HTR-8/SVneo (cell line): ENCODE measurements at places on chromosomes 16 and 17.

GRCh38 chr16:12724226-12724625 is 79.5 kb downstream of the CPPED1 start:
- no peak for DNase-seq

DNA sequence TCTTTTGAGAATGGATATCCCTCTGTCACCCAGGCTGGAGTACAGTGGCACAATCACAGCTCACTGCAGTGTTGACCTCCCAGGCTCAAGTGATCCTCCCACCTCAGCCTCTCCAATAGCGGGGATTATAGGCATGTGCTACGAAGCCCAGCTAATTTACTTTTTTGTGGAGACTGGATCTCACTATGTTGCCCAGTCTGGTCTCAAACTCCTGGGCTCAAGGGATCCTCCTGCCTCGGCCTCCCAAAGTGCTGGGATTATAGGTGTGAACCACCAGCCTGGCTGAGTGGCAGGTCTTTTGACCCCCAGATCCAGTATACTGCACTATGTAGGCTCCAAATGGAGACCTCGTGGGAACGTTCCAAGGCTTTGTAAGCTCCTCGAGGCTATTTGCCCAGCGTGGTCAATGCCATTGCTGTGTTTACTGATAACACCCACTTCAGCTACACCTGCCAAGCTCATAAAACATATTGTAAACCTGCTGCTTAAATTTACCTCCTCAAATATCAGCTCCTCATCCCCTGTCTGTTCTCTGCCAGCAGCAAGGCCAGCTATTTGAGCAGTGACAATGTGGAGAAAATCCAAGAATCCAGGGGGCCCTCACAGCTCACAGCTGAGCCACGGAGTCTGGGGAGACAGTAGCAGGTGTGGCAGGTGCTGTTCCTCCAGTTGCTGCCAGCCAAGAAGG is 16.2 kb upstream of the KIFC3 start:
- DNase-seq: no peak

GRCh38 chr16:50297301-50298074 is 31.1 kb downstream of the ADCY7 start:
- no peak for DNase-seq

DNA sequence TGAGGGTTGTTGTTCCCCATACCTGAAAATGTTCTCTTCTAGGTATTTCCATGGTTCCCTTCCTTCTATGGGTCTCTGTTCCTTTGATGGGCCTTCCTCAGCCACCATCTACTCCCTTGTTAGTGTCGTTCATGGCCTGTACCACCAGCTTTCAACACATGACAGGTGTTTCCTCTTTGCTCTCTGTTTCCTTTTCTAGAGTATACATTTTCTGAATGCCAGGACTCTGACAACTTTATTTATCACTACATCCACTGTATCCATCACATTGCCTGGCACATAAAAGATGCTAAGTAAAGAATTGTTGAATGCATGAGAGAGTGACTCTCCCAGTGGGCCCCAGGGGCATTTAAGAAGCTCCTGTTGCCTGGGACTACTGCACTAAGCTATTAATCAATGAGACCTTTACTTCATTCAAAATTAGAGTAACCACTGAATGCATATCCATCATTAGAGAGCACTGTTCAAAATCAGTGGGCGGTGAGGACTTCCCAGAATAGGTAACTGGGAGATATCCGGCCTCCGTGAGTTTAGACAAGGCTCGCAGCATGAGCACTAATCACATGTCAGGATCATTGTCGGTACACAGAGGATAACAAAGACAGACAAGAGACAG is 255.0 kb downstream of the CBLN1 start:
- DNase-seq: no peak

GRCh38 chr17:69539274-69539673 is 124.8 kb downstream of the MAP2K6 start:
- DNase-seq: no peak

DNA sequence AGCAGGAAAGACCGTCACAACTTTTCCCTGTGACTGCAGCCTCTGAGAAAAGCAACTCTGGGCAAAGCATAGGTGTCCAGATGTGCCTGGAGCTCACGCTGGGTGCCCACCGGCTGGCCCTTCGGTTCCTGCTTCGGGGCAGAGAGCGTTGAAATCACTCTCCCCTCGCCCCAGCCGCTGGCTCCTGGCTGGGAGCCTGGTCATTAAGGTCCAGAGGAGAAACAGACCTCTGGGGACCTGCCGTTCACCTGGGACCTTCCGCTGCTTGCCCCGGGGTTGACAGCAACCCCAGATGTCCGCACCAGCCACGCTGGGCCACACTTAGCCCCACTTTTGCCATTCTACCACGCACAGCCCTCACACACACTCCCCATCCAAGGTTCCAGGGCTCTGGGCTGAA is 13.1 kb downstream of the MRM3 start:
- no peak for DNase-seq

GRCh38 chr17:20214794-20215193 is 205.6 kb downstream of the SPECC1 start:
- no peak for DNase-seq

DNA sequence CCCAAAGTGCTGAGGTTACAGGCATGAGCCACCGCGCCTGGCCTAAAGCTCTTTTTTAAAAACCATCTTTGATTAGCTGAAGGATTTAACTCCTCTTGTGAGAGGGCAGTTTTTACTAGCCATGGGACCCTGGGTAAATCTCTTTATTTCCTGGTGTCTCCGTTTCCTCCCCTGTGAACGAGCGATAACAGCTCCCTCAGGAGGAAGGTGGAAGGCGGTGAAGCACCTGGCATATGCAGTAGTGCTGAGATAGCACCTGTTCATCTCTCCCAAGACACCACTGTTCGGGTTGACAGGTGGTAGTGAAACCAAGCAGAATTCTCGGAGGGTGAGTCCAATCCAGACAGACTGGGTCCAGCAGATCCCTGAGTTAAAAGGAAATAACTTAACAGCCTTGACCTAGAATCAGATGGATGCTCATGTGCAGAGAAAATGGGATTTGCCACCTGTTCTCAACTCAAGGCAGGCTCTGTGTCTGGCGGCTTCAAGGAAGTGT is 86.2 kb downstream of the CRISPLD2 start:
- DNase-seq: no peak

GRCh38 chr17:10314329-10314728 is 58.5 kb downstream of the MYH13 start:
- DNase-seq: no peak

- no peak for DNase-seq
Observed at GRCh38 chr17:64075913-64076312, 54.0 kb downstream of the ERN1 start.

DNA sequence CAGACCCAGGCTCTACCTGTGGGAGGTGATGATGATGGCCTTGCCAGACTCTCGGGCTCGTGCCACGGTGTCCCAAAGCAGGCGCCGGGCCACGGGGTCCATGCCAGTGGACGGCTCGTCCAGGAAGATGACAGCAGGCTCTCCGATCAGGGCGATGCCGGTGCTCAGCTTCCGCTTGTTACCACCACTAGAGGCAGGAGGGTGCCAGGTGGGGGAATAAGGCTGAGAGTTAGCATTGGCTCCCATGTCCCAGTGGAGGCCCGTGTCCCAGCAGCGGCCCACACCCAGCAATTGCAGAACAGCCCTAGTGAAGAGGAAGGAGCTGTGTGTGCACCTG is 10.3 kb upstream of the RNPS1 start:
- DNase-seq: no peak

- no peak for DNase-seq
Observed at GRCh38 chr16:13441675-13442074, 478.3 kb upstream of the ERCC4 start.

DNA sequence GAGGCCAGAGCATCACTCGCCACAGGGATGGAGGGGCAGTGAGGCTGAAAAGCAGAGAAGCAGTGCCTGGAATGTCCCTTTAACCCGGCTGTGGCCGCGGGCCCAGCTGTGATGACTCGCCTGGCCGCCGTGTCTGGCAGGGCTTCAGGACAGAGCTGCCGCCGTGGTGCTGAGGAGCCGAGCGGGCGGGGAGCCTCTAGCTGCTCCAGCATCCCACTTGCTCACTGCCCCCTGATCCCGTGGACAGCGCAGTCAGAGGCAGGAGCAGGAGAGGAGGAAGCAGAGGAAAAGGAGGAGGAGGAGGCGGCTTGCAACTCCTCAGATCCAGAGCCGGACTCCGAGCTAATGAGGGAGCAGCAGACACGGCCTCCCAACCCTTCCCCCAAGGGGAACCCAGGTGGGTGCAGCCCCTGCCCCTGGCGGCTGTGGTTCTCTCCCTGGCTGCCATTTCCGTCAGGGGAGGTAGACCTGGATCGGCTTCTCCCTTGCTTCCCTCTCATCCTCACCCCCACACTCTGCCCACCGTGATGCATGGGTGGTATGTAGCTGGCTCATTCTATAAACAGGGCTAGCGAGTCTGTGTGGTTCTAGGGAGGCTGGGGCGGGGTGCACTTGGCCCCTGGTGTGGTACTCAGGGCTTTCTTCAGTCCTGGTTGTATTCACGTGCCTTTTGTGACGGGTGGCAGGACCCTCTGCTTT is 165.7 kb downstream of the CMIP start:
- peak; percentile 54 for DNase-seq

GRCh38 chr16:30139583-30140481 is 16.8 kb upstream of the MAPK3 start:
- no peak for DNase-seq

DNA sequence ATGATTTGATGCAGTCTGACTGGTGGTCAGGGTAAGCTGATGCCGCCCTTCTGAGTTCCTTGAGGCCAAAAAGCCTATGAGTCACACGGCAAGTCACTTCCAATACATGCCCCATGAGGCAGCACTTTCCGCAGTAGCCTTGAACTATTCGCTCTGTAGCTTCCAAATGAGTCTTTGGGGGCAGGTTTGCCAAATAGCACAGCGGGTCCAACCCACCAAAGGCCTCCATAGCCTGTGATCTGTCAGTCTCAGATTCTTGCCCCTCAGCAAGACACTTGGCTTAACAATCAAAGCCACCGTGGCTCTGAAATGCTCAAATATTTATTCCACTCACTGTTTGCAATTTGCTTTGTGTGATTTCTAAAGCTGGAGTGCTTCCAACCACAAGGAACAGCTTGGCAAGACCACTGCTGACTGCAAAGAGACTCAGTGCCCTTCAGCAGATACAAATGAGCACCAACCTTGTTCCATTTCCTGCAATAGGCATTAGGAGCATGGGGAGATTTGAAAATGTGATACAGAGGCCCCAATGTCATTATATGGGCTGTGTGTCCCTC is 45.4 kb downstream of the CLEC19A start:
- peak; percentile 57 for DNase-seq

- no peak for DNase-seq
Observed at GRCh38 chr17:74865504-74866197, 6.0 kb upstream of the GRIN2C start.
